ENCODE measurements at places on chromosomes 16 and 17.

GRCh38 chr16:12260119-12260646 is 283.6 kb downstream of the SNX29 start:
- DNase-seq: no peak

DNA sequence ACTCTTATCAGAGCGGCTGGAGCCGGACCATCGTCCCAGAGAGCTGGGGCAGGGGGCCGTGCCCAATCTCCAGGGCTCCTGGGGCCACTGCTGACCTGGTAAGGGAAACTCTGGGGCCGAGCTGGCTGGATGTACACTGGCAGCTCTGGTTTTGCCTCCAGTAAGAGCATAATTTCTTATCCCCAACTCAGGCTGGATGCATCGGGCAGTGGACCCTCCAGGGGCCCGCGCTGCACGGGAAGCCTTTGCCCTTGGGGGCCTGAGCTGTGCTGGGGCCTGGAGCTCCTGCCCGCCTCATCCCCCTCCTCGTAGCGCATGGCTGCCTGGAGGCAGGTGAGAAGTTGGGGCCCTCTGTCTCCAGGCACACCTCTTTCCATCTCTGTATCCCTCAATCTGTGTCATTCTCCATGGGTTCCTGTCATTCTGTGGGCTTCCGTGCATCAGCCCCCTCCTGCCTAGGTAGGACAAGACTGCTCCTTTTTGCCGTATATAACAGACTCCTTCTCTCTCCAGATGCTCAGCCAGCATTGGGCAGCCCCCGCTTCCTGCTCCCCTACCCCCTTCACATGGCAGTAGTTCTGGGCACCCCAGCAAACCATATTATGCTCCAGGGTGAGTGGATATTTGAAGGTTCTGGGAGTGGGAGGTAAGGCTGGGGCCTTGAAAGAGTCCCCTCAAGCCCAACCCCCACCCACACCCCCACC is 9.4 kb upstream of the TMEM88 start:
- DNase-seq: no peak

- DNase-seq: no peak
These were observed 2.8 kb upstream of the NR1D1 start for GRCh38 chr17:40103071-40103661.

DNA sequence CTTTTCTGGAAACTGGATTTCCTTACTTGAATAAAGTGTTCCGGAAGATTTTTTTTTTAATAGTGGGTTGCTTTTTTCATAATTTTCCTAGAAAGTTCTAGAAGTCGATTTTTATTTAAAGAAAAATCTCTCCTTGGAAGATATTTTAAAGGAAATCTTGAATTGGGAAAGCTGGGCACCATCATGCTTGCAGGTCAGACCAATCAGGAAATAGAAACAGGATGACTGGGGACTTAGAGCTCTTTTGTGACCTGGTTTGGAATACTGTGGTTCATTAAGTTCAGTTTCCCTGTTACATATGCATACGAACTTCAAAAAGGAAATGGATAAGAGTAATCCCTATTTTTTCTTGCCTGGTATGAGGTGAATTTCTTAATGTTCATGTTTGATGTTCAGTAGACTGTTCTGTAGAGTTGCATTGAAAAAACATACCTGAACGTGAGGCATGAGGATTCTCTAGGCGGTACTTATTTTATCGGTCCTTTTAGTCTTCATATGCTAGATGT is 1.2 kb downstream of the NFATC3 start:
- DNase-seq: no peak

DNA sequence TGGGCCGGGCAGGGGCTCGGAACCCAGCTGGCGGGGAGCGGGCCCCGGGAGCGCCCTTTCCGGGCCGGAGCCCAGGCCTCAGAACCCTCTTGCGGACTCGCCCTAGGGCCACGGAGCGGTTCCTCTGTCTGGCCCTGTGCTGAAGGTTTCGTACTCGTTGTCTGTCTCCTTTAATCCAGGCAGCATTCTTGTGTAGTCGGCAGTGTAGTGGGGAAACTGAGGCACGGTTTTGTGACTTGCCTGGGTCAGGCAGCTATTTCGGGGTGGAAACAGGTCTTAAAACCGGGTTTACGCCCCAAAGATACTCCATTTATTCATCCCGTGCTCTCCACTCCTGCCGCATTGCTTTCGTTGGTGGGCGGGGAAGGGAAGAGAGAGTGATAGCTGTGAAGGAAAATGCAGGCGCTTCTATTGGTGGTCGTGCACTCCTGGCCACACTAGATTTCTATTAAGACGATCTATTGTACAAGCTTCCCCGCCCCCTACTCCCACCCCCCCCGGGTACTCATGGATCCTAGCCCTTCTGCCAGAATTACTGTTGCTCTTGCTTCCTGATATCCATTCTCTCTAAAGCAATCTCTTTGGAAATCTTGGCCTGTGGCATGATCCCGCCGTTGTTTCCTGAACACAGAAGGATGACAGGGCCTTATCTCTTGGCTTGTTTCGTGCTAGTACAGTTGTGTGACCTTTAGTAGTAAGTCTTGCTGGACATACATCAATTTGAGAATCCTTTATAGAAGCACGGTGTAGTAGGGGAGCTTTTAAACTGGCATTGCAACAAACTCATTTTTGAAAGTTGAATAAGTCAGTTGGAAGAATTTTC is 751 bp downstream of the DCAF7 start:
- DNase-seq: peak; percentile 31

GRCh38 chr17:61209525-61209924 is 190.1 kb upstream of the TBX2 start:
- no peak for DNase-seq

GRCh38 chr16:57639172-57639887 is 10.9 kb downstream of the ADGRG1 start:
- no peak for DNase-seq

DNA sequence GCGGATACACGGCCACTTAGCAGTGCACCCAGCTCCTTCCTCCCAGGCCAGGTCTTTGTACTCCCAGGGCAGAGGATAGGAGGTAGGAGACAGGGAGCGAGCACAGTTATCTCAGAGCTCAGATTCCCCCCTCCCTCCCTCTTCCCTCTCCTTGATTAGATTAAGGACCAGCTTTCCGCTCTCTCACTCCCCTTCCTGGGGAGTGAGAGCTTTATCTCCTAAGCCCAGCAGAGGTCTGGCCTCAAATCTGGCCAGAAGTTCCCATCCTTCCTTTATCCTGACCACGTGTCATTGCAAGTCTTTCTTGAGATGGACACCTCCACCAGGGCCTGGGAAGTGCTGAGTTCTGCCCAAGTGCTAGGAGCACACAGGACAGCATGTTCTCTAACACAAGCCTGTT is 5.1 kb downstream of the ARL4D start:
- DNase-seq: no peak

DNA sequence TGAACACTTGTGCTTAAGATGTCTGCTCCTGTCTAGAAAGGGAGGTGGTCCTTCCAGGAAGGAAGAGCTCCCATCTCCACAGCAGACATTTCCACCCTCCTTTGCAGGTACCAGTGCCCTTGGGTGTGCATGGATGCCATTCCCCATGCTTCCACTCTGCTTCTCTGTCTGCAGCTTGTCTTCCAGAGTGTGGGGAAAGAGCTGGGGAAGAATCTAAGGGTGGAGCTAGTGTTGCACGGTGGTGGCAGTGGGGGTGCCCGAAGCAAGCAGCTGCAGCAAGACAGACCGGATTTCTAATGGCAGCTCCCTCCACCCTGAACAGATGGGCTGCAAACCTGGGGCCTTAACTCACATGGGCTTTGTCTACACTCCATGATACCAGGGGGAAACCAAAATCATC is 22.6 kb upstream of the HOXB13 start:
- no peak for DNase-seq

DNA sequence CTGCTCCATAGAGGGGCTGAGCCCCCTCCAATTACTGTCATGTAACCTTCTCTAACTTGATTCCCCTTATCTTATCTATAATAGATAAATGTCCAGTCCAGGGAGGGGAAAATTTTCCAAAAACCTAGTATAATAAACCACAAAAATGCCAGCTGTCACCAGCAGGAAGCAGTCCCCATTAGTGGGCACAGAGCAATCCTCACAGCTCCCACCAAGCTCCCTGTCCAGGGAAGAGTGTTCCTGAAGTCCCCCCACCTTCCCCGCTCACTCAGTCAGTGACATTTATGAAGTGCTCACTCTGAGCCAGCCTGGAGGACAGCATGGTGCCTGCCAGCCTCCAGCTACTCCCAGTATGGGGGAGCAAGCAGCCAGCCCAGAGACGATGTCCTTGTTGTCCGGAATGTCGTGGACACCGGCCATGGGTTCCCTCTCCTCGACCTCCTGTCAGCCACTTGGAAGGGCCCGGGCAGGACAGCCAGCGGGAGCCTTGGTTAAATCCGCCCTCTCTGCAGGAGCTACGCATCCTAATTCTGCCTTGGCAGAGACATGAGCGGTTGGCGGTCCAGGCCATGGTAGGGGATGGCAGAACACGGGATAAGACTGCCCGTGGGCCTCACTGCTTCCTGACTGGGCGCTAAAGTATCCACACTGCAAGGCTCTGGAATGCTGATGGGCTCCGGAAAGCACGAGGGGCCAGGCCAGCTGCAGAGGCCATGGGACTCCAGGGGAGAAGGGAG is 102.0 kb upstream of the CDH5 start:
- no peak for DNase-seq

DNA sequence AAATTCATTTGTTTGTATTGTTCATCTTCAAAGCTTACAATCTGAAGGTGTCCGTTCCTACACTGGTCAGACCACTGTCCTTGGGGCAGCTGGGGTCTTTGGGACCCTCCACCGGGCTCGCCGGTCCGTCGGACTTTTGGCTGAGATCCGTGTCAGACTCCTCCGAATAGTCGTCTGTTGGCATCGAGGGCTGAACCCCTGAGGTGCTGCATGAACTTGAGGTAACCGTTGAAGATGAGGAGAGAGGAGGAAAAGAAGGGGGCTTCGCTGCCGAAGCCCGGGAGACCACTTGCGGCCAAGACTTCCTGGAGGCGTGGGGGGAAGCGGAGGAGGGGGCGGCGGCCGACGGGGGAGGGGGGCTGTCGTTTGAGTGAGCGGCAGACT is 260.8 kb downstream of the ZFHX3 start:
- DNase-seq: no peak

GRCh38 chr16:27253526-27253930 is 15.0 kb downstream of the NSMCE1 start:
- DNase-seq: peak; percentile 83

DNA sequence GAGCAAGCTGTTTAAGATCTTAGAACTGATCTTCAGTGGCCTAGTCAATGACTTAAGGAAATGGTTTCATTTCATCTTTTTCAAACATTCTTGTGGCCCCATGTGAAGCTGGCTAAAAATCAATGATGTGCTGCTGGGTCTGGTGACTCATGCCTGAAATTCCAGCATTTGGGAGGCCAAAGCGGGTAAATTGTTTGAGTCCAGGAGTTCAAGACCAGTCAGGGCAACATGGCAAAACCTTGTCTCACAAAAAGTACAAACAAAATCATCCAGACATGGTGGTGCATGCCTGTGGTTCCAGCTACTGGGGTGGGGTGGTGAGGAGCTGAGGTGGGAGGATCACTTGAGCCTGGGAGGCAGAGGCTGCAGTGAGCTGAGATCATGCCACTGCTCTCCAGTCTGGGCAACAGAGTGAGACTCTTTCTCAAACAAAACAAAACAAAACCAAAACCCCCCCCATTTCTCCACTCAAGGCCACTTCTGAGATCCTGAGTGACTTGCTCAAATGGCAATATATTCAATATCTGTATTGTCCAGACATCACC is 17.4 kb upstream of the COL1A1 start:
- peak; percentile 54 for DNase-seq

GRCh38 chr17:4558347-4558971 is 1.9 kb downstream of the GGT6 start:
- no peak for DNase-seq

DNA sequence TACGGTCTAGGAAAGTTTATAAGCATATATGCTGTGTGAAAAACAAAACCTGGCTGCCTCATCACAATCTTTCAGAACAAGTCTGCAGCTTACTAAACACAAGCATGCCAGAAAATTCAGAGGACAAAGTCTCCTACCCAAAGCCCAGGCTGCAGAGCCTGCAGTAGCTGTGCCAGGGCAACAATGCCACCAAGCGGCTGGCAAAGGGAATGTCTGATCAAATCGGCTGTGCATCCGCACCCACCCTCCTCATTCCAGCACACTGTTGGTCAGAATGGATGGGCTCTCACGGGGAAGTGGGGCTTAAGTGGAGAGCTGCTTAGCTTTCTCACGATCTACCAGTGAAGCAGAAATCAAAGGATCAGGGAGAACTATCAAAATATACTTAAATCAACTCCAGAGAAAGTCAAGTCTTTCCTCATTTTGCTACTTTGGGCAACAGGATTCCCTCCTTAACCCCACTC is 73.5 kb downstream of the CYTH1 start:
- peak; percentile 76 for DNase-seq

- peak; percentile 54 for DNase-seq
These were observed 8.2 kb upstream of the GGA2 start for GRCh38 chr16:23518435-23518891.

- DNase-seq: peak; percentile 64
These were observed 17.2 kb downstream of the PRKCB start for GRCh38 chr16:23852794-23853562.

DNA sequence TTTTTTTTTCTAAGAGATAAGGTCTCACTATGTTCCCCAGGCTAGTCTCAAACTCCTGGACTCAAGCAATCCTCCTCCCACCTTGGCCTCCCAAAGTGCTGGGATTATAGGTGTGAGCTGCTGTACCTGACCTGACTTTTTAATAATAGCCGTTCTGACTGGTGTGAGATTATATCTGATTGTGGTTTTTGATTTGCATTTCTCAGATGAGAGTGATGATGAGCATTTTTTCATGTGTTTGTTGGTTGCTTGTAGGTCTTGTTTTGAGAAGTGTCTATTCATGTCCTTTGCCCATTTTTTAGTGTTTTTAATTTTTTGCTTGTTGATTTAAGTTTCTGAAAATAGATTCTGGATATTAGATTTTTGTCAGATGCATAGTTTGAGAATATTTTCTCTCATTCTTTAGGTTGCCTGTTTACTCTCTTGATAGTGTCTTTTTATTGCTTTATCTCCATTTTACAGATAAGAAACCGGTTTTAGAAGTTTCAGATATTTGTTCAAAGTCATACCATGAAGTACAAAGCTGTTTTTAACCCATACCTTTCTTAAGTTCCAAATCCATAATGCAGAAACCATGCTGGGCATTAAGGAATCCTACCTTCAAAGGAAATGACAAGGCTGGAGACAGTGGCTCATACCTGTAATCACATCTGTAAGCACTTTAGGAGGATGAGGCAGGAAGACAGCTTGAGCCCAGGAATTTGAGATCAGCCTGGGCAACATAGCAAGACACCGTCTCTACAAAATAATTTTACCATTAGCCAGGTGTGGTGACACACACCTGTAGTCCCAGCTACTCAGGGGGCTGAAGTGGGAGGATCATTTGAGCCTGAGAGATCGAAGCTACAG is 168.4 kb upstream of the TBX2 start:
- no peak for DNase-seq

DNA sequence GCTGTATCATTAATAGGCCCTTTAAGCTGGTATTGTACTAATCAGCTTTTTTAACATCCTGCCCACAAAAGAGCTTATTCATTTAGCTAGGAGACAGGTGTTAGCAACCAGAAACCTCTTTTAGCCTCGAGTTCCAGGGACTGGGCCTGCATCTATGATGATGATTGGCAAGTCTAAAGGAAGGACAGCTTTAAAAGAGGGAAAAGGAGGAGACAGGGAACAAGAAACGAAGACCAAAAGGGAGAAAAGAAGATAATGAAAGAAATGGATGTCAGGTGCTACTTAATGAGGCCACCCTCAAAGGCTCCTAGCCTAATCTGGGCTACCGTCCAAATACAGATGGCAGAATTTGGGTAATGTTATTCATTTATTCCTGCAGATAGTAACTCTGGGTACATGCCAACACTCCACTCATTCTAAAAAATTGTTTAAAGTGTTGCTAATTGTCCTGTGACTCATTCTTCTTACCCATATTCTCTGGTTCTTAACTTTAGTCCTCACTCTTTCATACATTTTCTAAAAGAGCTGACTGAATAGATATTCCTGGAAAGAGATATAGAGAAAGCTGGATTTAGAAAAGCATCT is 18.7 kb upstream of the RFFL start:
- no peak for DNase-seq
